Smooth muscle cell of bladder (primary cell): ENCODE measurements at places on chromosomes 5 and 9. TPM values are rescaled to one million over a fixed set of nuclear protein-coding genes. Genes with fewer than 3 reads are reported as not detected.

The AGXT2 gene
- not detected in 2 replicates for total RNA-seq

The TXNDC8 gene
- total RNA-seq = not detected in 2 replicates

The C7 gene
- 1.1 and 4.0 TPM in 2 replicates for total RNA-seq

The SPINK13 gene
- total RNA-seq = 2.4 and 4.5 TPM in 2 replicates

The TARS1 gene
- 279 and 323 TPM in 2 replicates for total RNA-seq

The NPR3 gene
- 144 and 422 TPM in 2 replicates for total RNA-seq

The ZNF658 gene
- total RNA-seq = 4.0 and 4.9 TPM in 2 replicates

The TSSK1B gene
- 0.09 and 0.14 TPM in 2 replicates for total RNA-seq
